ENCODE measurements at places on chromosomes 13 and 19.

DNA sequence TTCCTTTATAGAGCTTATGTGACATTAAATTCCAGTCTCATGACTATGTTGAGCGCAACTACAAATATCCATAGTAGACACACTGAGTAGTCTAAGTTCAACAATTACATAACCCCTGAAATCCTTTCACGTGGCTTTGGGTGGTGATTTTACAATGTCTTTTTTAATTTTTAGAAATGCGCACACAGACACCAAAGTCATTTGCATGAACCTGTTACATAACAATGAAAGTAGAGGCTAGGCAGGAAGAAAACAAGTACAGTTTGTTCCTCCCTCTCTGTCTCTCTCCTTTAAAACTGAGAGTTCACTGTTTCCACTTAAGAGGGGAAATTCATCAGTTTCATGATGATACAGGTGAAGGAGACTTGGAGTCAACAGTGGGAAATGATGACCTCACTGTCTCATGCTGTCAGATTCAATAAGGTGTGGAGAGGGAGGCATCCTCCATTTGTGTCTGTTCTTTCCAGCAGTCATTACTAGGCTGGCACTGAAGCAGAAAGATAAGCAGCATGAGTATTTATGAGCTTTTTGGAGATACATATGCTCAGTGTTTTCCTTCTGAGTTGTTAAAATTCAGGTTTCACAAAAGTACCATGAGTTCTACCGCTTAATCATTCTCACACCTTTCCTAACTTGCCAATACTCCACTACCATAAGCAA lies 201.8 kb downstream of the LHFPL6 start:
- no peak for DNase-seq

GRCh38 chr13:112893570-112894422 lies 75.2 kb upstream of the MCF2L start:
- DNase-seq, result no peak

DNA sequence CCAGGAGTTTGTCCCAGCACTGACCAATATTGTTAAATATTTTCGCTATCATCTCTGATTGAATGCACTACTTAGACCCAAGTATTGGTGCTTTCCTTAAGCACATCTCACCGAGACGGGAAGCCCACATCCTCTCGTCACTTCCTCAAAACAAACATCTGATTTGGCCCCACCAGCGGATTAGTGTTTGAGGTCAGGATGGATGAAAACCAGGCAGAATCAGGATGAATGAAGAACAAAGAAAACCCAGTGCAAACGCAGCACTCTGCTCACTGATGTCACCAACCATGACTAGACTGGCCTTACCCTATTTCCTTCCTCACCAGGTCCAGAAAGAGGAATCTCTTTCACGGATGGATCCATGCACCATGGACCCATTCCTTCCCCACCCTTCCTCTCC lies 6.0 kb downstream of the PLAUR start:
- DNase-seq, result no peak

DNA sequence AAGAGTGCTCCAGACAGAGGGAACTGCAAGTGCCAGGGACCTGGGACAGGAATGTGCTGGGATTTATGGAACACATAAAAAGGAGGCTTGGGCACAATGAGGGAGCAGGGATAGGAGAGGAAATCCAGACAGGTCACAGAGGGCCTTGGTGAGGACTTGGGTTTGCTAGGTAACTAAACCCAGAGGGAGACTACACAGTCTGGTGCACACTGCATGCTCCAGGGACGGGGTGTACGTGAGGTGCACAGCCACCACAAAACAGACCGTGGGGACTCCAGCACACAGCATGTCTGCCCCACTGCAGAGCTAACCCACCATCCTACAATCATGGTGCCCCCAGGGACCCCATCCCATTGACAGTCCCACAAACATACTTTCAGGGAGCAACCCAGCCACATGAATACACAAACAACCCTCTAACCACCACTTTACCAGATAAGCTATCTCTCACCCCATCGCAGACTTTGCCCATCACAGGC lies 5.5 kb upstream of the ZFP36 start:
- no peak for DNase-seq

DNA sequence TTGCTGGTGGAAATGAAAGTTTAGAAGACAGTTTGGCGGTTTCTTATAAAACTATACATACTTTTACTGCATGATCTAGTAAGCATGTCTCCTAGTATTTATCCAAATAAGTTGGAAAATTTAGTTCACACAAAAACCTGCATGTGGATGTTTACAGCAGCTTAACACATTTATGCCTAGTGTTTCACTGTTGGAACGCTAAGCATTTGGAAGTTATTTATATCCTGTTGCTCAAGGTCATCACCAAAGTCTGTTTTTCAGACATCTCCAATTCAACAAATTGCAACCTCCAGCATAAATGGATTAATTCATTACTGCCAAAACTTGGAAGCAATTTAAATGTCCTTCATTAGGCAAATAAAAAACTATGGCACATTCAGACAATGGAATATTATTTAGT lies 461.8 kb downstream of the SUCLA2 start:
- DNase-seq, result no peak

DNA sequence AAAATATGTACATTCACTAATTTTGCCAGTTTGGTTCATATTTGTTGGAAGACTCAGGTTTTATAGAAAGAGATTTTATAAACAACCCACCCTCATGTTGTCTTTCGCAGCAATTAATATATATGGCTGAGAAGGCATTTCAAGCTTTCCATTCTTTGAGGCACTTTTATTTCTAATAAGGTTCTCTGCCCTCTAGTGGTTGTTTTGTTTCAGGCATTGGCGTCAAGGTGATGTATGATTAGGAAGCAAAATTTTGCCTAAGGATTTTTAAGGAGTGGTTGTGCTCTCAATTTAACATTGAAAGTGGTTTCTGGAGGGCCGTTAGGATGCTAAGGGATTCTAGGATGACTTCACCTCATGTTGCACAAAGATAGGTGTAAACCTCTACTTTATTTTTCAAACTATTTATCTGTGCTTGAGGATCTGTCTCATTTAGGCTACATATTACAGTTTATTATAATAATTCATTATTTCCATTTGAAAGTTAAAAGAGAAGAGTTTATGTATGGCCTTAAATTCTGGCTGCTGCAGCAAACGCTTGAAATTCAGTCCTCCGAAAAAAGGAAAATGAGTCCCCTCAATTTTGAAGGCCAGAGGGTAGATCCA lies 35.9 kb downstream of the OXGR1 start:
- no peak for DNase-seq

- no peak for DNase-seq
These were observed 3.1 kb downstream of the CDX2 start for GRCh38 chr13:27965740-27966640.

DNA sequence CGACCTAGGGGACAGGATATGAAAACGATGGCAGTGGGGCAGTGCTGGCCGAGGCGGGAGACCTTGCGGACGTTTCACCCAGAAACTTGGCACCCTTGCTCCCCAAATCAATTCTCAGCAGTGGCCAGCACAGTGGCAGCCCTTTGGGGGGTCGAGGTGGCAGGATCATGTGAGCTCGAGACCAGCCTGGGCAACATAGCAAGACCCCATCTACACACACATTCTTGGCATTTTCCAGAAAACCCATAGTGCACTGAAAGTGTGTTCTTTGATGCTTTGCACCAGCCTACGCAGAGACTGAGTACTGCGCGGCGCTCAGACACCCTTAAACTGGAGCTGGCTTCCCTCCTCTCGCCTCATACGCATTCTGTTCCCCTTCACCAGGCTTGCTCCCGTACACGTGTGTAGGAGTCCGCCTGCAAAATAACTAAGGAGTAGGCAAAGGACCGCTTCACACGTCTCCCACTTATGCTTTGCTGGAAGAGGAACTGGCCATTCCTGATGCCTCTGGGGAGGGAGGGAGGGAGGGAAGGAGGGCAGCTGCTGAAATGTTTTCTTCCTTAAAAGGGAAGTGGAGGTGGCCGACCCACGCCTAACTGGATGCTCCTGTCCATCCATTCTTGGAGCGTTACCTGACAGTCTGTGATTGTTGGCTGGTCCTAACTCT lies 23.5 kb upstream of the MIER2 start:
- no peak for DNase-seq

- DNase-seq, result no peak
These were observed 3.5 kb downstream of the PTGER1 start for GRCh38 chr19:14471436-14472187.

DNA sequence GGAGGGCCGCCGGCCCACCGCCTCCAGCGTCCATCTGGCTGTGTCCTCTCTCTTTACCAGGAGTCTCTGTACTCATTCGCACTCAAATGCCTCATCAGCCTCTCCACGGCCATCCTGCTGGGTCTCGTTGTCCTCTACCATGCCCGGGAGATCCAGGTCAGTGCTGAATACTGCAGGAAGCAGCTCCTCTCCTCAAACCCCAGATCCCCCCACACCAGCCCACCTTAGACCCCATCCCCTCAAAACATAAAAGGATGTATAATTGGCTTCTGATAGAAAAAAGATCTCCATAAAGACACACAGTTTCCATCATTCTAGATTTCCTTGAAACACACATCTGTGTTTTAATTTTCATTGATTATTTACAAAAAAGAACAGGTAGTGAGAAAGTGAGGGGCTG lies 8.1 kb downstream of the KCNN1 start:
- no peak for DNase-seq

DNA sequence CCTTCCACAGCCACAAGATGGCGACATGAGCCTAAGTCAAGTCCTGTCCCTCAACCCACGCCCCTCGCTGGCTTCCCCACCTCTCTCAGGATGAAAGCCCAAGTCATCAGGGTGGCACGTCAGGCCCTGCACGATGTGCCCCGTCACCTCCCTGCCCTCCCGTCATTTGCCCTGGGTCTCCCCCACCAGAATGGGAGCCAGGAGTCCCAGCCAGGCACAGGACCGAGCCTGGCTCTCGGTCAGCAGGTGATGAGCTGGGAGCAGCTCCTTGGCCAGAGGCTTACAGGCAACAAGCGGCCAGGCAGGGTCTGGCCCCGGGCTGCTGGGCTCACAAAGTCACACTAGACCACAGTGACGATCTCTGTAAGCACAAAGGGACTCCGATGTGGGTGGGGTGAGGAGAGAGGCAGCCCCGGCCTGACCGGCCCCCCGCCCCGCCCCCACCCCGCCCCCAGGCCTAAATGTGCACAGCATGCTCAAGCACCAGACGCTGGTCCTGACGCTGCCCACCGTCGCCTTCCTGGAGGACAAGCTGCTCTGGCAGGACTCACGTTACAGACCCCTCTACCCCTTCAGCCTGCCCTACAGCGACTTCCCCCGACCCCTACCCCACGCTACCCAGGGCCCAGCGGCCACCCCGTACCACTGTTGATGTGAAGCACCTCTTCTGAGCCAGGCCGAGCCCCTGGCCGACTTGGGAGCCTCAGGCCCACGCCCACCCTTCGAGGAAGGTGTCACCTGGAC lies 7.3 kb downstream of the MRPL4 start:
- peak; percentile 64 for DNase-seq

DNA sequence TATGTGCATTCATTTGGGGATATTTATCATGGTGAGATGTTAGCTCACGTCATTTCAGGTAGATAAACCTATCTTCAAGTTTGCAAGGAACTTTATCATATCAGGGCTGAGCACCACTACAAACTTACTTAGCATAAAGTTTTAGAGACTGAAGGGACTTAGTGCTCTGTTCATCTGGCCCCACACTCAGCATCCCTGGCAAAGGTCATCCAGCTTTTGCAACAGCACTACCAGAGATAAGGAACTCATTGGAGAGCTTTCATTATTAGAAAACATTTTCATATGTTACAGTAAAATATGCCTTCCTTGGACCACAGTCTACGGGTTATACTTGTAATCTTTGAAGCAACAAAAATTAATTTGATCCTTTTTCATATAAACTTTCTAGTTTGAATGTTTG lies 263.4 kb downstream of the POU4F1 start:
- DNase-seq, result no peak

- DNase-seq, result no peak
These were observed 90.2 kb downstream of the ZAR1L start for GRCh38 chr13:32224916-32225315.

DNA sequence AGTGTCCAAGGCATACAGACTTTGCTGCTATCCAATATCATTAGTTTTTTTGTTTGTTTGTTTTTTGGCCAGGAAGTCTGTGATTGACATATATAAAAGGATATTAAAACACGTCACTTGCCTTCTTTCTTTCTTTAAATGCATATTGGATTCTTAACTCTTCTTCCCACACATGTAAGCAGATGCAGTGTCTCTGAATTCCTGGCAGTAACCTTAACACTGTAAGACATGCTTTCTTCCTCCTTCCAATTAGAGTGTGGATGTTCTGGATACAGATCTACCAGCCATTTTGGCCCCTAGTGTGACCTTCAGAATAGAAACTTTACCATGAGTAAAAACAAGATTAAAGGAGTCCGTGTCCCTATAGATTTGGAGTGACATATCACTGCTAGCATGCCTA lies 967.4 kb upstream of the PRR20A start:
- no peak for DNase-seq

GRCh38 chr13:35841060-35841521 lies 290.1 kb downstream of the DCLK1 start:
- no peak for DNase-seq

- DNase-seq, result no peak
These were observed 828.4 kb upstream of the ATXN8OS start for GRCh38 chr13:69279213-69279612.

GRCh38 chr13:26957182-26957581 lies 196.6 kb upstream of the GPR12 start:
- DNase-seq, result no peak

DNA sequence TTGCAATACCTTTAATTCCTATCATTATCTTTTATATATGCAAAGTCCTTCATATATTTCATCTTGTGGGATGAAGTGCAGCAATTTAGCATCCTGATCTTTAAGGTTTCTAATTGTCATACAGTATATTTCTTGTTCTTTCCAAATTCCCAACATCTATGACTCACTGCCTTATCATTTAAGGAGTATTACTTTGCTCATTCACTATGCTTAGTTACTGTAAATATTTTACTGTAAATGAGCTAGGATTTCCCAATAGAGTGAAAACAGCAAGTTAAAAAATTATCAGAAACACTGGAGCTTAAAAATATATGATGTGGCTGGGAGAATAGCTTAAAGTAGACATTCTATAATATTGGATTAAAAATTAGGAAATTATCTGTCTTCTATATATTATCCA lies 69.9 kb downstream of the SLITRK6 start:
- DNase-seq, result no peak

- peak; percentile 67 for DNase-seq
These were observed 5.6 kb downstream of the C5AR1 start for GRCh38 chr19:47315125-47315821.

DNA sequence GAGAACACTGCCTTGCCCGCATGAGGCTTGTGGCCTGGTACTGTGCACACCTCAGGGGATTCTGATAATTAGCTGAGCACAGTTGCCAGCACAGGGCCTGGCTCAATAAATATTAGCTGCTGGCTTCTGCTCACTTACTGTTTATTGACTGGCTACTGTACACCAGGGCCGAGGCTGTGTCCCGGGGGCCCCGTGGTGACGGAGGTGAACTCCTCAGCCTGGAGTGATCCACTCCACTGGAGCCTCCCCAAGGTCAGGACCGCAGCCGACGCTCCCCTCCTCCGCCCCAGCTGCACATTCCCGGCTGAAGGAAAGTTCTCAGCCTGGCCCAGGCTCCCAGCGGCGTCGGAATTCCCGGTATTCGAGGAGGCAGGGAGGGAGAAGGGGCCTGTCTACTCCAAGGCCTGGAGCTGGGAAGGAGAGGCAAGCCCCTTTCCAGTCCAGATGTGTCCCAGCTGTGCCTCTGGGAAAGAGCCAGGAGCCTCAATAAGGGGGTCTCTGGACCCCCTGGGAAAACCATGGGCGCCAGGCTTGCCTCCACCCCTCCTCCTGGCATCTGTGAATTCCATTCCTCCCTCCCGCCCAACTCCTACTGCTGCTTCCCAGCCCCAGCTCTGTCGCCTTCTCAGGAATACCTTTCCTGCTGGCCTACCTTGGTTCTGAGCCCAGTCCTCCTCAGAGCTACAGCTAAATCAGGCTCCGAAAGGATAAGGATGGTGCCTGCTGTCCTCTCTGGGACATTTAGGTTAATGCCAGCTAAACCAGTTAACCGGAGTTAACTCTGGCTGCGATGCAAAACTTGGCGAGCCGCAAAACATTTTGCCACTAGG lies 7.3 kb downstream of the RPS16 start:
- no peak for DNase-seq
